Fibroblast of lung (primary cell): ENCODE measurements at places on chromosomes 1 and 21. TPM values are rescaled to one million over a fixed set of nuclear protein-coding genes. Genes with fewer than 3 reads are reported as not detected.

Gene ATXN7L2
- 1.5 and 2.0 TPM in 2 replicates for total RNA-seq

Gene AIRE
- not detected in 2 replicates for total RNA-seq

Gene LENEP
- 0.26 TPM in 1 of 2 replicates, not detected in the other for total RNA-seq

DNA sequence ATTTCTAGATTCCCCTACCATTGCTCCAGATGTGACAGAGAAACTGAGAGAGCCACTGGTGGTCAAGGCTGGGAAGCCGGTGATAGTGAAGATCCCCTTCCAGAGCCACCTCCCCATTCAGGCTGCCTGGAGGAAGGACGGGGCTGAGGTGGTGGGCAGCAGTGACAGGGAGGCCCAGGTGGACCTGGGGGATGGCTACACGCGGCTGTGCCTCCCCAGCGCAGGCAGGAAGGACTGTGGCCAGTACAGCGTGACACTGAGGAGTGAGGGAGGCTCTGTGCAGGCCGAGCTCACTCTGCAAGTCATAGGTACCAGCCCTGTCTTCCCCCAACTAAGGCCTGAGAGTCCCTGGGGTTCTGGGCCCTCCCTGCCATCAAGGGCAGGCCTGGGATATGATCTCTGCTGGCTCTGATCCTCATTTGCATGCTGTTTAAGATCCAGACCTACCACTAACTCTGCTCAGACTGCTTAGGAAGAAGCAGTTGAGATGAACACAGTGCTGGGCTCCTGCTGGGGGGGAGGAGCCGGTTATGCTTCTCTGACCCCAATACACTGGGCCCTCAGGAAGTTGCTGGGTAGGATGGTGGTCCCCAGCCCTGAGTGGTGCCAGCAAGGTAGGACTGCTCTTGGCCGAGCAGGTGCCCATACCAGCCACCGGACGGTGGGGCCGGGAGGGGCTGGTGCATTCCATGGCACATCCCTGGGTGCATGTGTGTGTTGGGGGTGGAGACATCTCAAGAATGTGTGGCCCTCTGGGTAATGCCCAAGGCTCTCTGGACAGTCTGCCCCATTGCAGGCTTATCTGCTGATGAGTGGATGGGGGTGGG is 25.1 kb downstream of the IGFN1 start:
- no peak for DNase-seq

DNA sequence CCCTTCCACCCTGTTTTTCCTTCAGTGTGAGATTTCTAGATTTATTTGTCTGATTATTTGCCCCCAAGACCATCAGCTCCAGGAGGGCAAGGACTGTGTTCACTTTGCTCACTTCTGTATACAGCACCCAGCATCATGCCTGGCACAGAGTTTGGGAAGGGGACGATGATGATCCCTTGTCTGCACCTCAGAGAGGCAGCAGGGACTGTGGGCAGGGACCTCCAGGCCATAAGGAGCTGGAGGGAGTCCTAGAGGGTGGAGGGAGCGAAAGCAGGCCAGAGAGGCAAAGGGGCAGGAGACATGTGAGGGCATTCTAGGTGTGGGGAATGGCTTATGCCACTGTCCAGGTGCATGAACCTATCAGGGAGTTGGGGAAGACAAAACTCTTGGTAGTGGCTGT is 32.8 kb downstream of the H3-3A start:
- no peak for DNase-seq

DNA sequence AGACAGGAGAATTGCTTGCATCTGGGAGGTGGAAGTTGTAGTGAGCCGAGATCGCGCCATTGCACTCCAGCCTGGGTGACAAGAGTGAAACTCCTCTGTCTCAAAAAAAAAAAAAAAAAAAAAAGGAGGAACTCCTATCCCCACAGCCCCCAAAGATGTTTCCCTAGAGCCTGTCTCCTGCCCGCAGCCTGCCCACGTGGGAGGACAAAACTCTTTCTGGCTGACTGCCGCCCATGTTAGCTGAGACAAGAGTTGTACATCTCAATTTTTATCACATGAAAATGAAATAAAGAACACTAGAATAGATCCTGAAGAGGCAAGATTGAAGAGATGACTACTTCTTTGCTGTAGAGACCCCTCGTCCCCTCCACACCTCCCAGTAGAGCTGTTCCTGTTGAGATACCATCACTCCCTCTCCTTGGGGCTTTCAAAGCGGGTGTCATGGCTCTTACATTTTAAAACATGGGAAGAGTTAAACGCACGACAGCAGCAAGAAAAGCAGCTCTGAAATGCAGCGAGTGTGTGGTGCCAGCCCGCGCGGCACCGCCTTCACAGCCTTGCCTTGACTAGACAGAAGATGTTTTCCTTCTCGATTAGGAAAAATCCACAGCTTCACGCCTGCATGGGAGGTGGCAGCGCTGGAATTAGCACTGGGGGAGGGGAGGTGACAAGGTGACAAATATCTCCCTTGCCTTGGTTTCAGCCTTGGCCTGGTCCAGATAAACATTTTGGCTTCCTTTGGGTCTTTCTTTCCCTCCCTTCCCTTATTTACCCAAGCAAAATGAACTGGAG is 253.4 kb upstream of the CSF3R start:
- DNase-seq: no peak

- DNase-seq: peak; percentile 87
These were observed 47.8 kb downstream of the COL6A1 start for GRCh38 chr21:46029186-46029924.

DNA sequence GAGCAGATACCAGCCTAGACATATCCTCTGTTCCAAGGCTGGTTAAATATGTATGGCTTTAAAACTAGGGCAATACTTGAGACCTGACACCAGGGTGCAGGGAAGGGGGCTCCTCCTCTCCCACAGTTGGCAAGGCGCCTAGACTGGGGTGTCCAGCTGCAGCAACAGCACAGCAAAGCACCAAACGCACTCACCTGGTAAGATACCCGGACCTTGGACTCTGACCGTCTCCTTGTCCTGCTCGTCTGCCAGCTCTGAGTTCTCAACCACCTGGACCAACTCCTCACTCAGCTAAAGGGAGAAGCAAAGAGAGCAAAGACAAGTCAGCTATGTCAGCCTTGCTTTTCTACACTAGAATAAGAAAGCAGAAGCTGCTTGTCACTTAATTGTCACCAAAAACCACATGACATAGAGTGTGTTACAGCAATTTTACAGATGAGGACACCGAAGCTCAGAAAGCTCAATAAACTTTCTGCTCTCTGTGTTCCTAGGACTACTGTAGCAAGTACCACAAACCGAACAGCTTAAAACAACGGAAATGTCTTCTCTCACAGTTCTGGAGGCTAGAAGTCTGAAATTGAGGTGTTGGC is 4.4 kb downstream of the PACC1 start:
- no peak for DNase-seq

DNA sequence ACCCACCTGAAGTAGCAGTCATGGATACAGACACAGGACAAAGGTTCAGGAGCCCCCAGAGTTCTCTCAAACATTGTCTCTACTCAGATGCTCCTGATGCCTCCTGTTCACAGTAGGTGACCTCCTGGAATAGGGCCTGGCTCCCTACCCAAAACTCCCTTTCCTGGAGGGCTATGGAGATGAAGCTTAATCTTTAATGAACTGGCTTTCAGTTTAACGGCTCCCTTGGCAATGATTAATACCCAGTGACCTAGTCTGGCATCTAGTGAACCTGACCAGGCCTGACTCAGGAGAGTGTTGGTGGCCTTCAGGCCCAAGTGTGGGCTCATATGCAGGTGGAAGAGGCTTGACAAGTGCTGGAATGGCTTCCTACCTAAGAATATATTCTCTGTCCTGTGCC is 65.2 kb upstream of the TRABD2B start:
- DNase-seq: no peak

DNA sequence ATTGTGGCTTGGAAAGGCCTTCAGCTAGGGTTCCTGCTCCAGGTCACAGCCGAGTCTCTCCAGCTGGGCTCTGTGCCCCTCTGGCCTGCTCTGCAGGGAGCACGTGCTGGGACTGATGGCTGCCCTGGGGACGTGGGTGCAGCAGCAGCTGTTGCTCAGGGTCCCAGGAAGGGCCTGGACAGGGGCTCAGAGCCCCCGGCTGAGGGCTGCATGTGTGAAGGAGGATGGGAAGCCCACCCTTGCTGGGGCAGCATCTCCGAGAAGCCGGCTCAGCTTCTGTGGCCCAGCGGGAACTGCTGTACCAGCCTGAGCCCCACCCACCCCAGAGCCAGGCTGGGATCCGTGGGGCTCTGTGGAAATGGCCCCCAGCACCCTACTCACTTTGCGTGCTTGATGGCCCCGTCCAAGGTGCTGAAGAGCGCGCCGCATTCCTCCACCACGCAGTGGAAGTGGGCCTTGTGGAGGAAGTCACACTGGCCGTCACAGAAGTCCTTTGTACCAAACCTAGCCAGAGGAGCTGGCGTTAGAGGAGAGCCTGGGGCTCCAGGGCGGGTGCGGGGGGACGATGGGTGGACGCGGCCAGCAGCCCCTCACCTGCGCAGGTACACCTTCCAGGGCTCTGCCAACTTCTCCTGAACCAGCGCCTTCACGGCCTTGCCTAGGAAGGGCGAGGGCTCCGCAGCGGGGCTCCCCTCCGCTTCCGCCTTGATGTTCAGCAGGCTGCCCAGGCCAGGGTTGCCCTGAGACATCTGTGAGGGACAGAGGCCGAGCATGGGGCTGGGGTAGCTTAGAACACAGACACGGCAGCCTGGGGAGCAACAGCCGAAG is 147.5 kb downstream of the CASZ1 start:
- DNase-seq: no peak

GRCh38 chr1:156001662-156002171 is 19.0 kb downstream of the SSR2 start:
- peak; percentile 79 for DNase-seq

DNA sequence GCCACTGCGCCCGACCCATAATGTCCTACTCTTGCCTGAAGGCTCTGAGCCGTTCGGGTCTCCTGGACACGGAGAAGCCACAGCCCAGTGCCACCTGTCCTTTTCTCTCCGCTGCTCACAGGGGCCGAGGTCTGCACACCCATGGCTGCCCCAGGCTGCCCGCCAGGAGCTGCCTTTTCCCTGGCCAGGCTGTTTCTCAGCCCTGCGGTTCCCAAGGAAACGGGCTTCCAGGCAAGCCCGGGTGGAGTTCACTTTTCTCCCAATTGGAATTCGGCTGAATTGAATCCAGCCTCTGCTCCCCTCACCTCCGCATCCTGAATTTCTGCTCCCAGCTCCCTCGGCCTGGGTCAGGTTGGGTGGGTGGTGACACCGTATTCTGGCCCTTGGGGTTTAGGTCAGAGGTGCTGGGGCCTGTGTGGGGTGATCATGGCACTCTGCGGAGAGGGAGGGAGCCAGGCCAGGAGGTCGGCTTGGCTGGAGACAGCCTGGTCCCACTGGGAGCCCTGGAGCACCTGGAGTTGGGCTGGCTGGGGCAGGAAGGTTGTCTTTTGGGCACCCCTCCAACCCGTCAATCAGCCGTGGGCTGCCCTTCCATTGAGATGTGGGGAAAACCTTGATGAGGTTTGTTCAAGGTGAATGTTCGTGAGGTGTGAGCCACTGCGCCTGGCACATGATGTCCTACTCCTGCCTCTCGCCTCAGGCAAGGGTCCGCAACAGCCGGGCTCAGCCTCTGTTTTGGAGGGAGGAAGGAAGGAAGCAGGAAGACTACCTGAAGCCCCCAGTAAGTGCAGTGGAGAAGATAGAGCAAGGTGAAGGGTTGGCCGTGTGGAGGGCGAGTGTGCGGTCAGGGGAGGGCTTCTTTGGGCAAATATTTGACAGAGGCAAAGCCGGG is 25.1 kb downstream of the RRP1 start:
- peak; percentile 11 for DNase-seq

GRCh38 chr1:113058941-113059706 is 13.9 kb upstream of the LRIG2 start:
- no peak for DNase-seq

- no peak for DNase-seq
These were observed 10.1 kb upstream of the PLA2G5 start for GRCh38 chr1:20059847-20060246.

GRCh38 chr1:16134066-16134801 is 21.6 kb downstream of the EPHA2 start:
- no peak for DNase-seq

DNA sequence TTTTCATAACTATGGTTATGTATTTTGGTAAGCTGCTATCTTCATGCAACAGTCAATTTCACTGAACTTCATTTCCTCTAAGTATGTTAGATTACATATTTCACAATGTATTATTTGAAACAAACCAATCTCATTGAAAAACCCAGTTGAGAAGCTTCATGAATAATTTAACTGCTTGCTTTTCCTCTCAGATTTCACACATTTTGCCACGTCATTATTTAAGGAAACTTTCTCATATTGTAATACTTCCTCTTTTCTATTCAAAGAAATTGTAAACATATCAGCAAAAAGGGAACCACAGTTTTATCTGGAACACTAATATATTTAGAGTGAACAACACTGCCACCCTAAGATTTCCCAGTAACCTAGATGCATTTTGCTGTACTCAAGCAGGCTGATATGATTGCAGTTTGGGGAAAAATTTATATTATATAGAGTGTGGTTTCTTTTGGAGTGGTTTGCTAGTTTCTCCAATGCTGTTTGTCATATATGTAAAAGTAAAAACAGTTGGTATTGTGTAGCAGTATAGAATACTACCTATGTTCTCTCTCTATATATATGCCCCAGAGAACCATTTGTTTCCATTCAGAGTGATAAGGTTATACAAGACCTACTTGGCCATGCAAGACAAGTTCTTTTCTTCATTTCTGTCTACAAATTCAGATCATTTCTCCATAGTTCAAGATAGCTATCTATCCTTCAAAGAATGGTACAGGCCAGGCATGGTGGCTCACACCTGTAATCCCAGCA is 28.4 kb upstream of the AHCTF1 start:
- no peak for DNase-seq

- no peak for DNase-seq
These were observed 8.3 kb upstream of the EPB41 start for GRCh38 chr1:28905921-28906666.
